ENCODE measurements at places on chromosomes 6 and 20.

DNA sequence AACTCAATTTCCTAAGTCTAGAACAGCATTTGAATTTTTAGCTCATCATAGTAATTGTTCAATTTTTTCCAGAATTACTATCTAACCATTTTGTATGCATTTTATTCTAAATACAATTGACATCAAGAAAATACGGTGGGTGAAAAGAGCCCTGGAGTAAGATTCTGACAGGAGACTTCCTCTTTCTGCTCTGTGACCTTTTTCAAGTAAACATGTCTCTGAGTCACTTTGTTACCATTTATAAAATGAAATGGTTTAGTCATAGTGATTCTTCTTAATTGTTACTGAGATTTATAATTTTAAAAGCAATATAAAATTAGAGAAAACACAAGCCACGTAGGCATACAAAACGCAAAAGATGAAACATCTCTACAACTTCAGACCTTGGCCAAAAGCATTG lies 80.2 kb downstream of the PLCB1 start:
- no peaks in the 10 kb centered on the region for H3K36me3 ChIP-seq
- H3K27me3 ChIP-seq, result no peaks in the 10 kb centered on the region
- H3K4me3 ChIP-seq, result no peak overlapping the region

GRCh38 chr6:166462461-166463135 lies 79.9 kb upstream of the MPC1 start:
- peak; percentile 6 for DNase-seq
- H3K27ac ChIP-seq, result no peak overlapping the region
- no peak overlapping the region for H3K4me3 ChIP-seq
- H3K36me3 ChIP-seq, result no peaks in the 10 kb centered on the region
- H3K27me3 ChIP-seq, result no peaks in the 10 kb centered on the region

- H3K4me3 ChIP-seq, result no peak overlapping the region
- H3K4me1 ChIP-seq, result peaks cover 3% of the 10 kb centered on the region
These were observed 23.9 kb downstream of the ILRUN start for GRCh38 chr6:34672657-34673043.

GRCh38 chr20:60984666-60985065 lies 267.4 kb upstream of the CDH4 start:
- H3K36me3 ChIP-seq, result no peaks in the 10 kb centered on the region
- H3K27me3 ChIP-seq, result no peaks in the 10 kb centered on the region
- no peak overlapping the region for H3K27ac ChIP-seq
- no peak overlapping the region for H3K4me3 ChIP-seq

- no peak overlapping the region for H3K27ac ChIP-seq
- no peak overlapping the region for H3K4me3 ChIP-seq
- DNase-seq, result no peak
- no peaks in the 10 kb centered on the region for H3K36me3 ChIP-seq
These were observed 163.2 kb upstream of the GGTLC1 start for GRCh38 chr20:24151621-24152294.

DNA sequence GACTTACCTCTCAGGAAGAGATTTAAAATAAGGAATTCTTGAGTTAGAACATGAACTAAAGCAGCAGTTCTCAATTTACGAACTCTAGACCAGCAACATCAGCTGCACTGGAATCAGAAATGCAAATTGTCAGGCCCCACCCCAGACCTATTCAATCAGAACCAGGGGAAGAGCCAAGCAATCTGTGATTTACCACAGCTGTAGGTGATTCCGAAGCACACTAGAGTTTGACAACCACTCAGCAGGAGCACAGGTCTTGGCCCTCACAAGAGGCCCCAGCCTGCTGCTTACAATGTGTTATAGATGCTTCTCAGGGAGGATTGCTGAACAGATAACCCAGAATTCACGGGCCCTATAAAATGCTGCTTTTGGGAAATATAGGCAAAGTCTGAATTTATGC lies 279.2 kb downstream of the PTPRK start:
- no peaks in the 10 kb centered on the region for H3K4me1 ChIP-seq
- no peak overlapping the region for H3K27ac ChIP-seq
- H3K36me3 ChIP-seq, result no peaks in the 10 kb centered on the region
- H3K4me3 ChIP-seq, result no peak overlapping the region

GRCh38 chr20:51423810-51424209 lies 118.7 kb downstream of the NFATC2 start:
- H3K4me1 ChIP-seq, result no peaks in the 10 kb centered on the region
- no peaks in the 10 kb centered on the region for H3K36me3 ChIP-seq
- no peaks in the 10 kb centered on the region for H3K27me3 ChIP-seq
- H3K27ac ChIP-seq, result no peak overlapping the region
